ENCODE measurements at places on chromosomes 16 and 17.

- DNase-seq = no peak
These were observed 7.8 kb upstream of the USP31 start for GRCh38 chr16:23156946-23157460.

- DNase-seq = no peak
These were observed 16.8 kb downstream of the TMEM100 start for GRCh38 chr17:55705847-55706246.

GRCh38 chr16:78473031-78473699 is 373.7 kb downstream of the WWOX start:
- no peak for DNase-seq

DNA sequence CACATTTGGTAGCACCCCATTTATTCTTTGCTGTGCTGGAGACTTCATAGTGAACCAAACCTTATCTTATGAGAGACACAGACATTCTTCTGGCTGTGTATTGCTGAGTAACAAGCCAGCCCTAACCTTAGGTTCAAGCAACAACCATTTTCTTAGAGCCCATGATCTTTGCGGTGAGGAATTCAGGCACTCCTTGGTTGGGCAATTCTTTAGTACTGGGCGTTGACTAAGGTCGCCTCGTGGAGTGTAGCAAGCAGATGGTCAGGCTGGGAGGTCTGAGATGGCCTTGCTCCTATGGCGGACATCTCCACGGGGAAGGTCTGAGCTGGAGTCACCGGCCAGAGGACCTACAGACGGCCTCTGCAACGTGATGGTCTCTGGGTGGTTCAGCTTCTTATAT is 43.1 kb downstream of the ARSG start:
- DNase-seq = no peak

DNA sequence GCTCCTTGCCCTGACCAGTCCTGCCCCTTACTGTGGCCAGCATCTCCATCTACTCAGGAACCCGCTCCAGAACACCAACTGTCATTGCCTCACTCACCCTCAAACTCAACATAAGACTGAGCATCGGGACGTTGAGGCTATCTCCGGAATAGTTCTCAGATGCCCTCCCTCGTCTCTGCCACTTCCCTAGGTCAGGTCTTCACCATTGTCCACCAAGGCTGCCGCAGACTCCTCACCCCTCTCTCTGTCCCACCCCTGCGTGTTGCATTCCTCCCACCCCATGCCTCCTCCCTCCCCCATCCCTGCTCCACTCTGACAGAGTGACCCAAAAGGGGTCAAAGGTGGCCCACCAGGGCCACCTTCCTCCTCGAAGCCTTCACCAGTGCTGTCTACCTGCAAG is 37.2 kb downstream of the C17orf67 start:
- no peak for DNase-seq

DNA sequence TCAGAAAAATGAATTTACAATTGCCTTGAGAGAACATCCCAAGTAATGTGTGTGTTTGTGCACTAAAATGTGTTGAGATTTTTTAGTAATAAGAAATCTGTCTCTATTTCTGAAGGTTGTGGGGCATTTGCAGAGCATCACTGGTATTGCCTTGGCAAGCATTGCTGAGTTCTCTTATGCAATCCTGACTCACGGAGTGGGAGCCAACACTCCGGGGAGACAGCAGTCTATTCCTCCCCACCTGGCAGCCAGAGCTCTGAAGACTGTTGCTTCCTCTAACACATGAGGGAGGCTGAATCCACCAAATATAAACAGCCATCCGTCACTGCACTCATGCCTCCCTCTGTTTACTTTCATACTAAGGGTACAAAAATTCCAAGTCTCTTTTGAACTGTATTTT is 10.6 kb downstream of the CNTD1 start:
- DNase-seq = no peak

- no peak for DNase-seq
These were observed 35.6 kb downstream of the PRKCA start for GRCh38 chr17:66337866-66338485.

GRCh38 chr16:74667255-74667700 is 601 bp upstream of the RFWD3 start:
- DNase-seq = no peak

DNA sequence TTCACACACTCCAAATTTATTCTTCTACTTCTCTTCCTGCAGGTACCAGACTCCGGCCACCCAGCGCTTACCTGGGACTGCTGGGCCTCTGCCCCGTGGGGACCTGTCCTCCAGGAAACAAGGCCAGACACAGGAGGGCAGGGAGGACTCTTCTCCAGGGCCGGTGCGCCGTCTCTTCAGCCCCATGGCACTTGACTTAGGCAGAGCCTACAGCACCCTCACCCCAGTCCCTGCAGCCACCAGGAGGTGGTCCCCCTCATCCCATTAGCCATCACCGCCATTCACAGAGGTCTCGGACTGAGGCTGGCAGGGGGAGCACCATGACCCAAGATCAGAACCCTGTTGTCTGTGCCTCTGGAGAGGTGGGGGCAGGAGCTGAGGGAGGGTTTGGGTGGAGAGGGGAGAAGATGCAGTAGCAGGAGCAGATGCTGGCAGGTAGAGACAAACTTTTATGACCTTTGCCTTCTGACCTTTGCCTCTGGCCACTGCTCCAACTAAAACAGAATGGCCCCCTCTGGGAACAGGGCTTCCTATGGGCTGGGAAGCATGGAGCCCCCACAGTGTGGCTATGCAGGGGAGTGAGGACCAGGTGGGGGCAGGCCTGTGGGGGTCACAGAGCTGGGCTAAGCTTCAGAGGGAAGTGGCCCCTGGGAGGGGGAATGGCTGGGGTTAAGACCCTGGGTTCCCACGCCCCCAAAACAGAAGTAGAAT is 1.7 kb upstream of the GCGR start:
- DNase-seq = no peak

DNA sequence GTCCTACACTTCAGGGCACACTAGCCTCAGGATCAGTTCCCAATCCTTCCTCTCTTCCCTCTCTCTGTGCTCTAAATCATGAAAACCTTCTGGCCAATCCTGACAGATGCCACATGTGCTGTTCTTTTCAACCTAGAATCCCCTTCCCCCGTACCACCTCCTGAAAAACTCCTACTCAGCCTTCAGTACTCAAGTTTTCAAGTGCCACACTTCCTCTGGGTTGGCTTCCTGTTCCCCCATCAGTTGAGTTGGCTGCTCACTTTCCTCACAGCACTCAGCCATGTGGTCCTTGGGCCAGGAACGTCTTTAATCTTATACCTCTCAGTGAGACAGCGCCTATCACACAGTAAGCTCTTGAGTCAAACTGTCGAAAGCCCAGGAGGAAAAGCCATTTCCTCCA is 3.3 kb downstream of the ASPHD1 start:
- DNase-seq = no peak

- DNase-seq = no peak
These were observed 55.5 kb downstream of the ANKFY1 start for GRCh38 chr17:4208238-4208637.

GRCh38 chr16:60907645-60908044 is 1128.6 kb downstream of the CDH8 start:
- no peak for DNase-seq

DNA sequence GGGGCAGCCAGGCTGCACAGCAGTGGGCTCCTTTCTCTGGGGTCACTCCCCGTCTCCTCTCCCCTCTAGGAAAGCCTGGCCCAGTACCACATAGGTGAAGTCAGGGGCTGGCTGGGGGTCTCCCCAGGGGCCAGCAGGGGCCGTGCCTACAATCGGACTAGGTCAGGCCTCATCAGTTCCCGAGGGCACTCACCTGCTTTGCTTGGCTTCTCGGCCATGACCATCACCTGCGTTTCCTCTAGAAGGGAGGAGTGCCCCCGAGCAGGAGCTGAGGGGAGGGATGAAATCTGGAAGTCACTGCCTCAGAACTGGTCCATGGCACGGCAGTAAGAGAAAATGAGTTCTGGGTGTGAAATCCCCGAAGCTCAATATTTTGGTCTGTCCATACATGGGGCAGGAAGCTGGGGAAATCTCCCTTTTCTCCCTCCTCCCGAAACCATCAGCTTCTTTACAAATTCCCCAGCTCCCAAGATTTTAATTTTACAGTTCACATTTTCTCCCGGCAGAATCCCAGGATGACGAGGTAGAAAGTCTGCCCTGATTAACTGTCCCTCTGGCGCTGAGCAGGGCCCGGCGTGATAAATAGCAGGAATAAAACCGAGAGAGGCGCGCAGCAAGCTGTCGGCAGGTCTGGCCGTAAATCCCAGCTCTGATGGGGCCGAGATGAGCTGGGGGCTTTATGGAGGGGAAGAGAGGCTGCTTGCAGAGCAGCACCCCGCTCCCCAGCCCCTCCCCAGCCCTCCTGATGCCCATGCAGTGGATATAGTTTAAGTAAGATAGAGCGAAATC is 172.1 kb downstream of the RBFOX3 start:
- no peak for DNase-seq

- no peak for DNase-seq
These were observed 44.5 kb upstream of the AKAP1 start for GRCh38 chr17:57040571-57040970.

DNA sequence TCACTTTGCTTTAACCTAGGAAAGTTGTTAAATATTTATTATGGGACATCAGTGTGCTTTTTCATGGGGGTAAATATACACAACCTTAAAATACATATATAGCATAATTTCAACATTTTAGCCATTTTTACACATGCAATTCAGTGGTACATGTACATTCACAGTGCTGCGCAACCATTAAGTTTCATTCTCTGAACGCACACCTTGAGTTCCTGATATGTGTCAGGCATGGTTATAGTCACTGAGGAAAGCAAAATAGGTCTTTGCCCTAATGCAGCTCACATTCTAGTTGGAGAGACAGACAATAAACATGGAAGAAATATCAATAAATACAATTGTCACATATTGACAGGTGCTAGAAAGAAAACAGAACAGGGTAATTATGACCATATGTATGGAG is 12.8 kb upstream of the CNEP1R1 start:
- no peak for DNase-seq

GRCh38 chr17:13626703-13627102 is 25.0 kb upstream of the HS3ST3A1 start:
- DNase-seq = no peak

GRCh38 chr17:37148156-37148555 is 199.4 kb downstream of the AATF start:
- DNase-seq = no peak

- no peak for DNase-seq
These were observed 23.2 kb downstream of the REXO5 start for GRCh38 chr16:20829536-20829935.

DNA sequence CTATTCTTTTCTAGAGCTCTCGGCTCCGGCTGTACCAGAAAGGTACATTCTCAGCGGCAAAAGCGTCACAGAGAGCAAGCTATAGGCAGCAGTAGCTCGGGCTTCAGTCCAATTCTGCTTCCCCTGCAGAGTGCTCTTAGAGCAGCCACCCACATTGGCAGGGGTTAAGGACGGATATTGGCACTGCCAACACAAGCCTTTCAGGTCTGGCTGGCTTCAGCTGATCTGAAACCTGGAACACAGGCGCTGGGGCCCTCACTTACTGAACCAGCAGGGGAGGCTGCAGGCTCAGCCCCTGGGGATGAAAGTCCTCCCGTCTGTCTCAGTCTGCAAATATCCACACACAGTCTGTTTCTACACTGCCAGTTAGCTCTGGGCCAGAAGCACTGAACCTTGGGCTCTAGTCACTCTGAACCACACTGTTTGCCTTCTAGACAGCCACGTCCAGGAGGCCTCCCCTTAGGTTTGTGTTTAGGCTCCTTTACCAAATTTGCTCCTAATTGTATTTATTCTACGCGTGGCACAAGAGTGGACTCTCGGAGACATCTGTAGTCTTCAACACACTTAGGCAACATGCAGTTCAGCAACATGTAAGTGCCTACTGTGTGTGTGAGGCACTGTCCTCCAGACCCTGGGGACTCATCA is 40.1 kb downstream of the HIC1 start:
- DNase-seq = no peak

GRCh38 chr17:57550668-57551315 is 194.3 kb downstream of the CCDC182 start:
- DNase-seq = no peak

DNA sequence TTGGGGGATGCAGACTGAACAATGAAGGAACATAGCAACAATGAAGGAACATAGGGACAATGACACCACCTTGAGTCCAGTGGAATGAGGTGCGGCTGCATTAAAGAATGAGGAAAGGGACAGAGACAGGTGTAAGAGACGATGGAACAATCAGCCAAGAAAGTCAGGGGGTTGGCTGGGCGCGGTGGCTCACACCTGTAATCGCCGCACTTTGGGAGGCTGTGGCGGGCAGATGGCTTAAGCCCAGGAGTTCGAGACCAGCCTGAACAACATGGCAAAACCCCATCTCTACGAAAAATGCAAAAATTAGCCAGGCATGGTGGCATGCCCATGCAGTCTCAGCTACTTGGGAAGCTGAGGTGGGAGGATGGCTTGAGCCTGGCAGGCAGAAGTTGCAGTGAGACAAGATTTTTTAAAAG is 13.6 kb upstream of the CBFB start:
- DNase-seq = no peak

GRCh38 chr17:49748791-49749190 is 15.1 kb downstream of the FAM117A start:
- DNase-seq = no peak

DNA sequence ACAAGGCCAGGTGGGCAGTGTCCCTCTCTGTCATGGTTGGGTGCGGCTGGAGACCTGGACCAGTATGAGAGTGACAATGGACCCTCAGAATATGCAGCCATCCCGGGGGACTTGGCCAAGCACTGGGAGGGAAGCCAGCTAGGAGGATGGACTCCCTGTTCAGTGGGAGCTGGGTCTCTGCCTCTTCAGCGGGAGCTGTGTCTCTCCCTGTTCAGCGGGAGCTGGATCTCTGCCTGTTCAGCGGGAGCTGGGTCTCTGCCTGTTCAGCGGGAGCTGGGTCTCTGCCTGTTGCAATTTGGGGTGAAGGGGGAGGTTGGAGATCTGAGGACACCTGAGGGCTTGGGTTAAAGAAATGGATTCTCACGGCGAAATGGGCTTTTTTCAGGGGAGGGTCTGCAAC is 3.8 kb upstream of the PRSS33 start:
- no peak for DNase-seq

DNA sequence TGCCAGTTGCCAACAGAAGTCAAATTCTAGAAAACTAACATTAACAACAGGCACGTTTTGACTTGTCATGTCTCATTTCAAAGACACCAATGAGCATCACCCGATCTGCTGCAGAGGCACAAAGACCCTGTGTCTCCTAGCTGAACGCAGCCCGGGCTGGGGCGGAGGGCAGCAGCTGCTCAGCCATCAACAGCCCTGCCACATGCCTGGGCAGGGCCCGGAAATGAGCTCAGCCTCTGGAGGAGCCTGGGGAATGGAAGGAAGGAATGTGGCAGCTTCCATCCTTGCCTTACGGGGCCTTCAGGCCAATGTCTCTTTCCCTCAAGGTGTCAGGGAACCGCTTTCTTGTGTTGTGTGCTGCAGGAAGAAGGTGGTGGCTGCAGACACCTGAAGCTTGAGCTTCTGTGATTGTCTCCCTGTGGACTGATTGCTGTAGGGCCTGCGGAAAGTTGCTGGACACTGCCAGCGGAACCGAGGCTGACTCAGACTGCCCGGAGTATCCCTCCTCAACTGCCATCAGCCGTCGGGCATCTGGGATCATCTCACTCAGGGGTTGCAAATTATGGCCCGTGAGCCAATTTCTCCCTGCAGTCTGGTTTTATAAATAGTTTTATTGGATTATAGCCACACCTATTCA is 7.3 kb downstream of the CDH13 start:
- no peak for DNase-seq

GRCh38 chr17:69947027-69947759 is 127.8 kb upstream of the KCNJ16 start:
- DNase-seq = no peak

GRCh38 chr16:15533386-15533785 is 99.0 kb downstream of the BMERB1 start:
- DNase-seq = no peak

Data from cerebellar nuclear complex (tissue), 1 donor.